ENCODE measurements at places on chromosomes 7 and 10.

GRCh38 chr10:58827381-58827780 is 314.7 kb downstream of the BICC1 start:
- DNase-seq = no peak

- no peak for DNase-seq
These were observed 48.8 kb downstream of the ARHGAP22 start for GRCh38 chr10:48556065-48556464.

- DNase-seq = no peak
These were observed 51.8 kb downstream of the ANLN start for GRCh38 chr7:36441344-36442022.

- peak; percentile 31 for DNase-seq
These were observed 123.1 kb upstream of the ADO start for GRCh38 chr10:62681211-62681940.

GRCh38 chr7:4613846-4614548 is 68.1 kb upstream of the FOXK1 start:
- DNase-seq = no peak

DNA sequence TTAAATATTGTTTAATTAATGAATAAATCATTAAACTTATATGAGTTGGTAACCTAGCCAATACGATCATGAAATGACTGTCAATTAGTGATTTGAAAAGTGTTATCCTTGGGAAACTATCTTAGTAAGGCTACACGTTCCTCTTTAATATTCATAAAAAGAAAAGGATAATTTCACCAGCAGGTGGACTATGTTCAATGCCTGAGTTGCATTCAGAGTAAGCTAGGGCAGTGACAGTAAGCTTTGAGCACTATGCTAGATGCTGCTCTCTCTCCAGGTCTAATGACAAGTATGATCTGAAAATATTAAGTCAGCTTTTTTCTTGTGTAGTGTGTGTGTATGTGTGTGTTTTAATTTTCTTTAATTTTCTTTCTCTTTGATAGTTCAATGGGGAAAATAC is 486.3 kb upstream of the PCDH15 start:
- no peak for DNase-seq

DNA sequence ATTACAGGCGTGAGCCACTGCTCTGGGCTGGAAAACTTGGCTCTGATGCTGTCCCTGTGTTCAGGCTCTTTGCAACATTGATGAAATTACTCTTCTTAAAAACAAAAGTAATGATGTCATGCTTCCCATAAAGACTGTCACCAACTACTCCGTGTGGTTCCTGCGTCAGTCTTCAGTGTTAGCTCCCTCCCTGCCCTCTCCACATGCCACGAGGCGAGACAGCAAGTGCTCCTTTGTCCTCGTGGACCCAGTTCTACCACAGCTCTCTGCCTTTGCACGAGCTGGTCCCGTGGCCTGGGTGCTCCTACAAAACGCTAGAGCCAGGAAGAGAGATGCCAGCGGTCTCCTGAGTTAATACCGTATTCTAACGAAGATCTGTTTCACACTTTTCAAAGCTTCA is 194.5 kb downstream of the SDK1 start:
- no peak for DNase-seq

- DNase-seq = no peak
These were observed 308.0 kb upstream of the KCND2 start for GRCh38 chr7:119964788-119965542.

DNA sequence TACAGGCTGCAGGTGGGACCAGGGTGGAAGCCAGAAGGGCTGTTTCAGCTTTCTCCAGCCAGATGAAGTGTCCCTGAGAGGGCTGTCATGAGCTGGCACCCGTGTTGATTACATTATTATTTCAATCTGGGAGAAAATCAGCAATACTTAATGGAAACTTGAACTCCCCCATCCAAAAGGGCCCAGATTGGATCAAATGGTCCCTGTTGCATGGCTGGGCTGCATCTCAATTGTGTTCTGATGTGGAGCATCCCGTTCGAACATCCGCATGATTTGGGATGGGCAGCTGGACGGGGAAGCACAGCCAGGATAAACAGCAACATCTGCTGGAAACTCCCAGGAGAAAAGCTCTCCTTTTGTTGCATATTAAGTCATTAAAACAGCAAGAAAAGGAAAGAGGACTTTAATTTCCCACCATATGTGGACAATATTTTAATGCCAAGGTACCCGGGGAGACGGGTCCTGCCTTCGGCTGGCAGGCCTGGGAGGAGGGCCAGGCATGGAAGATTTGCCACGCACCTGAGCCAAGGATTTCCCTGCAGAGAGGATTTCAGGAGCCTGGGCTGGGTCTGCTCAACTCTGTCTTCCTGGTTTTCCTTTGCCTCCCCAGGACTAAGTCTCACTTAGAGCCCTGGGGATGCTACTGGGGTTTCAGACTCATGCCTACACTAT is 52.4 kb downstream of the NPTX2 start:
- DNase-seq = no peak

DNA sequence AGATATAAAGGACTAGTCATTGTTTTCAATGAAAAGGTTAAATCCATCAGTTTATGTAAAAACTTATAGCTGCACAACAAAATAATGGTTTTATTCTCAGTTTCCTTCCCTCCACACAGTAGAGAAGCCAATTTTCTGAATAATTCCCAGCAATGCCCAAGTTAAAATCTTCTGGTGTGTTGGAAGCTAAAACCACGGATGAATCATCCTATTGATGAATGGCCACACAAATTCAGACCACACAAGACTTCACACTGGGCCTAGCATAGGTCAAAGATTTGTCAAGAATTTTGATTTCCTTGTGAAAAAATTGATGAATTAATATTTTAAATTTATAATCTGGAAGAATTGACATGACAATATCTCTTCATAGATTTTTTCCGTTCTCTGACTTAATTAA is 617.6 kb downstream of the INHBA start:
- DNase-seq = no peak

DNA sequence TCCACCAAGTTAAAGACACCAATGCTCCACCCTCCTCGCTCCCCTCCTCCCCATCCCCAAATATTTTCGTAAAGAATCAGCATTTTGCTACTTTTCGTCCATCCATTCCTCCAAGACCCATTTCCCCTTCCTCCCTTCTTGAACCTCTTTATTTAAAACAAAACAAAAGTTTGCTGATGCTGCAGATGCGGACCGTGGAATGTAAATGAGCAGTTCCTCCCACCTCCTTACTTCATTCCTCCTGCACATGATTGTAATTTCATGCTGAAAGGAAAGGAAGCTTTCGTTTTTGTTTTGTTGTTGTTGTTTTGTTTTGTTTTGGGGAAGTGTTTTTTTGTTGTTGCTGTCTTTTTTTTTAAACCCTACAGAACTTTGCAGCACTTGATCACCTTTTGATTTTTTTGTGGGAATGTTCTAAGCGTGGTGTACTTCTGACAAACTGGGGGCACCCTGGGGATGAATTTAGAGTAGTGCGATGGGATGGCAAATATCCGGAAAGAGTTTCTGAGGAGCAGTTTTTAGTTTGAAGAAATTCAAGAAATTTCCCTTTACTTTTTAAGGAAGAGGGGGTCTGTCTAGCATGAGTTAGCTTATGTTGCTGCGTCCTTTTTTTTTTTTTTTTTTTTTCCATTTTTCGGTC is 177.3 kb downstream of the TCF7L2 start:
- DNase-seq = no peak

DNA sequence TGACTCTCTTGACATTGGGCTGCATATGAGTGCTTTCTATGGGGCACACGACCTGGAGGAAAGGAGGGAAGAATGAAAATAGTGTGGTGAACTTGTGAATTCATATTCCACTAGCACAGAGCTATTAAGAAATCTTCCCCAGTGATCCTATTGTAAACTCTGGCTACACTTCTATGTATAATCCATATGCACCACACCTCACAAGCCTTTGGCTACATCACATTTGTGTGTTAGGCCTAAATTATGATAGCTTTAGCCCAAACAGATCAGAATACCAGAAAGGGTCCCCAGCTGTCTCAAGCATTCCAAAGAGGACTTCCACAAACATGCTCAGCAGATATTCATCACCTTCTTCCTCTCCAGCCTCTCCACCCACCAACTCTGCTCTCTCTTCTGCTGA is 9.7 kb upstream of the IFIT1B start:
- no peak for DNase-seq

DNA sequence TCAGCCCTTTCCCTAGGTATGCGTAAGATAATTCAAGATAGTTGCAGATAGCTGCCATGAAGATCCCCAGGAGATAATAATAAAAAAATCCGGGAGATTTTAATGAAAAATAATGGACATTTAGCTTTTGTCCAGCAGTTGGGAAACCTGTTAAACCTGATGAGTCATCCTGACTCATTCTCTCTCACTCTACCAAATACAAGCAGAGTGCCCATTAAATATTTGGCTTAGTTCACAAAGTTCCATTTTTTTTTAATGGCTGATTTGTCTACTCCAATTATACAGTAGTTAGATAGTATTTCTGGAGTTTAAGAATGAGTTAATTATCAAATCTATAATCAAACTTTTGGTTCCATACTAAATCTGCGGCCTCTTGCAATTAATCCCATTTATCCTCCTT is 2.1 kb upstream of the SHTN1 start:
- DNase-seq = no peak

- DNase-seq = no peak
These were observed 260.9 kb upstream of the FZD8 start for GRCh38 chr10:35903021-35903420.

DNA sequence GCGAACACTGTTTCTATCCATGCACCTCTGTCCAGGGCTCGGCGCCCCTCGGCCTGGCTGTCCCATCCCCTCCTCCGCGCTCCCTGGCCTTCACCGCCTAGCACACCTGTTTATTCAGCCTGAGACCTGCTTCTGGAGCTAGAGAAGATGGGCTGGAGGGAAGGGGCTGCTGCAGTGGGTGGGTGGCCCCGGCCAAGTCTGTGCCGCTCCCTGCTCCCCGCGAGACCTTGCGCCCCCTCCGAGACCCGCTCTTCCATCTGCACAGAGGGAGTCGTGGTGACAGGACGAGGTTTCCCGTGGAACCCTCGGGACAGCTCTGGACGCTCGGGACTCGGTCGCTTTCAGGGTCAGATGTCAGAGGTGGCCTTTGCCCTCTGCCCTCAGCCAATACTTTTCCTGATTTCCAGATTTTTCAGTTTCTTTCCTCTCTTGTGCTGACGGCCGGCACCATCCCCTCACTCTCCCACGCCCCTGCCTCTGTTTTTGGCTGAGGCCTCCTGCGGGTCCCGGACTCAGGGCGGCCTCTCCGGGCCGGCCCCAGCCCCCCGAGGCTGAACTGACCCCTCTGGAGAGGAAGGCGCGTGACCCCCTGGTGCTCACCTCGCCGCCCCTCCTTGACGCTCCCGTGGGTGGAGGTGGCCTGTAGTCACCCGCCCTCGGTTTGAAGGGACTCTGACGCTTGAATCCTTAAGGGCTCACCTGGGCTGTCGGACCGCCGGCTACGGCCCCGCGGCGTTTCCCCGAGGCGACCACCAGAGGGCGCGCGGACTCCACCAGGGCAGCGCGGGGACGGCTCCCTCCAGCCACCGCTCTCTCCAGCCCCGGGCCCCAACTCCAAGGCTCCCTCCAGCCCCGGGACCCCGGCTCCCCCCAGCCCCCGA is 15.6 kb downstream of the SHH start:
- peak; percentile 93 for DNase-seq

DNA sequence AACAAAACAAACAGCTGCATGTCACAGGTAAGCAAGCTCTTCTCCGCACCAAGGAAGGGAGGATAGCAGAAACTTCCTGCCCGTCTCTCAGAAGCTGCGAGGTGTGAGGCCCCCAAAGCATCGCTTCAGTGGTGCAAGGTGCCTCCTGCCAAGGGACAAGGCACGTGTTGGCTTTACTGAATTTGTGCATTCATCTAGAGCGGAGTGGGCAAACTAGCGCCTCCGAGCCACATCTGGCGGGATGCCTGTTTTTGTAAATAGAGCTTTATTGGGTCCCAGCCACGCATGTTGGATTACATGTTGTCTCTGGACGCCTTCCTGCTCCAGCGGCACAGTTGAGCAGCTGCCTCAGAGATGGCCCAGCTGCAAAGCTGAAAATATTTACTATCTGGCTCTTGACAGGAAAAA is 27.7 kb downstream of the PHYH start:
- DNase-seq = no peak

- no peak for DNase-seq
These were observed 7.6 kb upstream of the BAG3 start for GRCh38 chr10:119643306-119644204.

DNA sequence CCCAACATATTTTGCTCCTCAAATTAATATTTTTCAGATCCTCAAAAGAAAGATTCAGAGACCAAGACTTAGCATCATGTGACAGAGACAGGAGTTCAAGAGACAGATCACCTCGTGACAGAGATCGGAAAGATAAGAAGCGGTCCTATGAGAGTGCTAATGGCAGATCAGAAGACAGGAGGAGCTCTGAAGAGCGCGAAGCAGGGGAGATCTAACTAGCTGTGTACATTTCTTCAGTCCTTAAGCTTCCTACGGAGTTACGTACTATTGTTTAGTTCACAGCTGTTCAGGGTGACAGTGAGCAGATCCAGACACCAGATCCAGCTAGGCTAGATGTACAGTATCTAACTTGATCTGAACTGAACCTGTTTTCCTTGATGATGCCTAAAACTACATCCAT is 61.3 kb downstream of the KLRG2 start:
- no peak for DNase-seq

DNA sequence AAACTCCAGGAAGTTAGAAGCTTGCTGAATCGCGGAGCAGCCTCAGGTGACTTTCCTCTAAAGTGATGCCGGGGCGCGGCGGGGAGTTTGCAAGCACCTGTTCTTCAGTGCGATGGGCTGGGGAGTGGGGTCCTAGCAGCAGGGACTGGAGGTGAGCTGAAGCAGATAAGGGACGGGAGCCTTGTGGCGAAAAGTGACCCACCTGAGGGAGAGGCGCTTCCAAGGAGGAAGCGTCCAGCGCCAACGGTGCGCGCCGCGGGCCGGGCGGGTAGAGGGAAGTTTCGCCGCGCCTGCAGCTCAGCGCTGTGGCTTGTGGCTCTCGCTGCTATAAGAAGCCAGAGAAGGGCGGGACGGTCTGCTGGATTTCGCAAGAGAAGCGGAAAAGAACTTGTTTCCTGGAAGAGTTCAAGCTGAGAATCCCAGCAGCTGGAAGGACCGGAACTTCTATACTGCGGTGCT is at the start of gene STEAP4:
Gene STEAP4, minus strand, starts transcription at position 305 of the 459 bp plus-strand sequence. CDS start 22,625 bp downstream, outside the sequence.
- DNase-seq = no peak

DNA sequence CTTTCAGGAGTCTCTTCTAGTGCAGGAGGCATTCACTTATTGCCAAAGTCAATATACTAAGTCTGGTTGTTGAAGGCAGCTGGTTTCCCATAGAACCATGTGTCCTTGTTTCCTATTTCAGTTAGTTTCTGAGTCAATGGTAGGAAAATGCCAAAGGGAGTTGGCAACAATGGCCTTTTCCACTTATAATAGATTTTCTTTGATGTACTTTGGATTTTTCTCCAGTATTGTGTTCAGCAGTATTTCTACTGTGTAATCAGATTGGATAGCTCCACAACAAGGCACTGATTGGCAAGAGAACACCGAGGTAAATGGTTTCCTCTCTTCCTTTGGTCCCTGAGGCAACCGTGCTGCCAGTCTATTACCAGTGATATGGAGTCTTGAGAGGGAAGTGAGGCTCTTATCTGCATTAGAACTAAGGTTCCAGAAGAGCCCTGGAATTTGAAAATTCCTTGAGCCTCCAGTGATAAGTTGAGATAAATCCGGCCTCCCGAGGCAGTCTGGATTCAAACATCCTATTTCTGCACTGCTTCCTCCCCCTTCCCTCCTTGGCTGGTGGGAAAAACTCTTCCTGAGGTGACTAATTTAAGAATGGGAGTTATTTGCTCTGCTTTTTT is 7.9 kb upstream of the SEPTIN7 start:
- DNase-seq = no peak
